Cardiac muscle cell (in vitro differentiated cells and primary cell): ENCODE measurements at places on chromosomes 4 and X. TPM values are rescaled to one million over a fixed set of nuclear protein-coding genes. Genes with fewer than 3 reads are reported as not detected.

- H3K27me3 ChIP-seq: no peaks in the 10 kb centered on the region
- no peak overlapping the region for H3K27ac ChIP-seq
- no peaks in the 10 kb centered on the region for H3K36me3 ChIP-seq
- no peaks in the 10 kb centered on the region for H3K4me1 ChIP-seq
These were observed 12.6 kb downstream of the SRD5A3 start for GRCh38 chr4:55358668-55359067.

DNA sequence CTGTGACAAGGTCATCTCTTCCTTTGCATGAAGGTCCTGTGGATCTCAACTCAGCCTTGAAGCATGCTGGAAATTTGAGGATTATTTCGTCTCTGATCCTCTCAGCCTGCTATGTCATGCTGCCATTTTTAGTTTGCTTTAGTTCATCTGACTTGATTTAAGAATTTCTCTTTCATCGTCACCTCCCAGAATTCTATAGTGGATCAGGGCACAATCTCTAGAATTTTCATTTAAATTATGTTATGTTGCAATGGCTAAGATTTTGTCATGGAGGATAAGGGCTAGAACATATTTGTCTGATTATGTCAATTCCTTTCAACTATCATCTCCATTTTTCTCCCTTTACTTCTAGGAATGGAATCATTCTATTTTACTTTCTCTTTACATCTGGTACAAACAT lies 98.8 kb downstream of the PCDH10 start:
- H3K36me3 ChIP-seq: no peaks in the 10 kb centered on the region
- no peak for DNase-seq
- no peak overlapping the region for H3K4me3 ChIP-seq

KLHL34 gene
- not detected in 2 replicates for total RNA-seq

DNA sequence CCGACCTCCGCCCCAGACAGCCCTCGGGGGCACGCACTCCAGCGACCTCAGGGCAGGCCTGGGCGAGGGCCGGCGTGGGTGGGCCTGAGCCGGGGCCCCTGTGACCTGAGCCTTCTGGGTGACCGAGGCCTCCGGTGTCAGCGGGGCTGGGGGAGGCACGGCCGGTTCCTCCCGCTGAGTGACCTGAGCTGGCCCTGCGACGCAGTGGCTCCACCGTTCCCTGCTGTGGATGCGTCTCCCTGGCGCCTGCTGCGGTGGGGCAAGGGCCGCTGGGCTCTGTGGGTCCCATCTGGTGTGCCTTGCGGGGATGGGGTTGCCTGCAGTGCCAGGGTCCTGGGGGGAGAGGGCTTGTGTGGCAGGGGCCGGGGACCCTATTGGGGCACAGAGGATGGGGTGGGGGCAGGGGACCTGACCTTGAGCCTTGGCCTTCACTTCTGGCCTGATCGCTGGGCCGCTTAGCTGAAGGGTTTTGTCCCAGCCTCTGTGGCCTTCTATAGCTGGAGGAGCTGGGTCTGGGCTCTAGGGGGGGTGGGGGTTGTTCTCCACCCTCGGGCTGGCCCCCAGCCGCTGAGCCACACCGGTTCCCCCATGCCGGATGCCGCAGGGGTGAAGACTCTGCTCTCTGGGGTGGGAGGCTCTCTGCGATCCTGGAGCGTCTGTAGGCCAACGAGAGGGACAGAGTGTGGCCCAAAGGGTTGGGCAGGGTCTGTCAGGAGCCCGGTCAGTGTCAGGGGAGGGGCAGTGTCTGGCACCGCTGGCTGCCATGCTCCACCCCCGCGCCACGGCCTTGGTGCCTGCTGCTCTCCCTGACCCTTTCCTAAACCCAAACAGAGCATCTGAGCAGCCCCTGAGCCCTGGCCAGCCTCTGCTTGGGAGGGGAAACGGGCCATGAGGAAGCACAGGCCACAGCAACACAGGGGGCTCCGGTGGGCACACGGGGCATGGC lies 2.3 kb downstream of the NAT8L start:
- H3K36me3 ChIP-seq: no peaks in the 10 kb centered on the region
- peaks cover 21% of the 10 kb centered on the region for H3K27me3 ChIP-seq

ANOS1 gene
- total RNA-seq: 22.5 and 22.7 TPM in 2 replicates

- H3K27ac ChIP-seq: no peak overlapping the region
- no peaks in the 10 kb centered on the region for H3K36me3 ChIP-seq
- no peaks in the 10 kb centered on the region for H3K27me3 ChIP-seq
- H3K4me3 ChIP-seq: no peak overlapping the region
- DNase-seq: no peak
These were observed 30.6 kb downstream of the DYNLT3 start for GRCh38 chrX:37816766-37817165.

CPE gene
- 204 and 238 TPM in 2 replicates for total RNA-seq

DNA sequence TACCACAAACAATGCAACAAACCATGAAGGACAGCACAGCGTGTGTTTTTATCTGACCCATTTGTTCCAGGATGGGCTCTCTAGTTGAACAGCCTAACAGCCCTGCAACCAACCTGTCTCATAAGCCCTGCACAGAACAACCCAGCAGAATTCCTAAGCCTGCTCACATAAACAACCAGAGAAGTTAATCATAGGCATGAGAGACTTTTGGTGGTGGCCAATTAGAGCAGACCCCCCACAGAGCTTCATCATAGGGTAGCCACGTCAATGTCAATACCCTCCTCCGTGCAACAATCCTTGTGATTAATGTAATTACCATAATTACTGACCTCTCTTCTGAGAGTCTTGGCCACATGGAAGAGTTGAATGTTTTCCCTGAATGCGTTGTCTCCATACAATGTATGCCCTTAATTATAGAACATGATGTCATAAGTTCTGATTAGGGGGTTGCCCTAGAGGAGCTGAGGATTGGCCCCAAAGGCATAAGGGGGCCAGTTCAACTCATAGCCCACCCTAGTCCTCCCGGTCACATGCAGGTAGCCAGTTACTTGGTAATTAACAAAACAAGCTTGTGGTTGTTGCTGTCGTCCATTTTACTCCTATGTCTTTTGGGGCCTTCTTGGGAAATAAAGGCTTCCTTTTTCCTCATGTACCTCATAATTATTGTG lies 92.7 kb downstream of the SYNPO2 start:
- peaks cover 13% of the 10 kb centered on the region for H3K4me1 ChIP-seq
- no peaks in the 10 kb centered on the region for H3K36me3 ChIP-seq
- no peak overlapping the region for H3K4me3 ChIP-seq
- H3K27me3 ChIP-seq: no peaks in the 10 kb centered on the region
- H3K27ac ChIP-seq: peak overlapping the region; percentile 45

DRP2 gene
- total RNA-seq: 1.1 and 1.3 TPM in 2 replicates

- peaks cover 15% of the 10 kb centered on the region for H3K4me1 ChIP-seq
- H3K27ac ChIP-seq: no peak overlapping the region
These were observed 29.0 kb downstream of the HAND2 start for GRCh38 chr4:173500841-173501591.

GRCh38 chr4:138242076-138242833 lies at the start of gene SLC7A11:
TSS of gene SLC7A11 (minus strand) at chr4:138242349. CDS start at chr4:138242069, 280 bp downstream.
- DNase-seq: peak; percentile 99
- no peaks in the 10 kb centered on the region for H3K36me3 ChIP-seq
- peaks cover 17% of the 10 kb centered on the region for H3K4me1 ChIP-seq
- peak within 1 kb of the TSS; percentile 24 for H3K27ac ChIP-seq

DNA sequence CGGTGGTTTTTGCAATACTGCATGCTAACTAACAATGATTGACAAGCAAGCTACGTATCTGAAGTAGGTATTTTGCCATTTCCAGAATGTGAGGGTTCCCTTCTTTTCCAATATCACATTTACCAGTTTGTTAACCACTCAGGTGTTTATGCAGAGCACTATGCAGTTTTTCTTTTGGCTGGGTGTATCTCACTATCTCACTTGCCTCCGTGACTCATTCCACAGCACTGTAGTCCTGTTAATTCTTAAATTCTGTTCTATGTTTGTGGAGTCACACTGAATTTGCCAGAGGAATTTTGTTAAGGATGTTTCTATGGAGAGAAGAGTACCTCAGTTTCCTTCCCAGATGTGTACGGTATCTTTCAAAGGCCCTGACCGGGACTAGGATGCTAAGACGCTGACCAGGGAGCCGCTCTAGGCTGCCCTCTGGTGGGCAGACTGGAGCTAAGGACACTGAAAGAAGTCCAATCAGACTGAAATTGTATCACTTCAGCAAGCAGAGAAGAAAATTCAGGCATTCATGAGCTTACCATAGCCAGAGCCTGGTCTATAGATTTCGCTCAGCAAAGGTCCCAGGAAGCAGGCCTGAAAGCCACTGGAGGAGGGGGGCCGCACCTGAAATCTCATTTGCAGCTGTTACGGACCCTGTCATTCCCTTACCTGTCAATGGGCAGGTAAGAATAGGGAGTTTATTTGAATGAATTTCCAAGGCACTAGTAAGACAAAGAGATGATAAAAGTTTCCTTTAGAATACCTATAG lies 388.4 kb upstream of the SPOCK3 start:
- no peak overlapping the region for H3K4me3 ChIP-seq
- H3K27me3 ChIP-seq: no peaks in the 10 kb centered on the region
- H3K4me1 ChIP-seq: no peaks in the 10 kb centered on the region

DNA sequence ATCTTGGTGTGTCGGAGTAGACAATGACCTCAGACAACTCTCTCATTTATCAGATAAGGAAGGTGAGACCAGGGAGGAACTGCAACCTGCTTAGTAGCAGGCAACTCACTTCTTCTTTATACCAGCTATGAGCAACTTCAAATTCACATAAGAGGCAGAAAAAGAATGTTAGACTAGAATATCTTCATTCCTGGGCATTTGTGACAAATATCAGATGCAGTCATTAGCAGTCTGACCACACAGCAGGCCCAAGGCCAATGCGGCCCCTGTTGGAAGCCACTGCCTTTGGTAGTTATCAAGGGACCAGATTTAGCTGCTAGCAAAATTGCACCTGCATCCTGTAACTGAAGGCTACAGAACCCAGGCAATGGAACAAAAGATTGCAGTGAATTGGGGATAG lies 219.2 kb upstream of the RASGEF1B start:
- no peaks in the 10 kb centered on the region for H3K36me3 ChIP-seq
- H3K27me3 ChIP-seq: no peaks in the 10 kb centered on the region
- peaks cover 8% of the 10 kb centered on the region for H3K4me1 ChIP-seq
- no peak overlapping the region for H3K4me3 ChIP-seq
- DNase-seq: no peak
- no peak overlapping the region for H3K27ac ChIP-seq

GPR50 gene
- total RNA-seq: 0.35 TPM in 1 of 2 replicates, not detected in the other

- no peaks in the 10 kb centered on the region for H3K4me1 ChIP-seq
- H3K27ac ChIP-seq: no peak overlapping the region
- H3K4me3 ChIP-seq: no peak overlapping the region
- H3K36me3 ChIP-seq: no peaks in the 10 kb centered on the region
These were observed 108.1 kb upstream of the TRPC5 start for GRCh38 chrX:112190646-112191045.

- H3K27me3 ChIP-seq: no peaks in the 10 kb centered on the region
- no peaks in the 10 kb centered on the region for H3K36me3 ChIP-seq
- no peak overlapping the region for H3K27ac ChIP-seq
- no peak for DNase-seq
These were observed 39.3 kb downstream of the PAGE1 start for GRCh38 chrX:49656533-49656932.

UCHL1 gene
- 36.3 and 71.8 TPM in 2 replicates for total RNA-seq

CNKSR2 gene
- 24.4 and 25.3 TPM in 2 replicates for total RNA-seq

RRH gene
- total RNA-seq: not detected in 2 replicates

DNA sequence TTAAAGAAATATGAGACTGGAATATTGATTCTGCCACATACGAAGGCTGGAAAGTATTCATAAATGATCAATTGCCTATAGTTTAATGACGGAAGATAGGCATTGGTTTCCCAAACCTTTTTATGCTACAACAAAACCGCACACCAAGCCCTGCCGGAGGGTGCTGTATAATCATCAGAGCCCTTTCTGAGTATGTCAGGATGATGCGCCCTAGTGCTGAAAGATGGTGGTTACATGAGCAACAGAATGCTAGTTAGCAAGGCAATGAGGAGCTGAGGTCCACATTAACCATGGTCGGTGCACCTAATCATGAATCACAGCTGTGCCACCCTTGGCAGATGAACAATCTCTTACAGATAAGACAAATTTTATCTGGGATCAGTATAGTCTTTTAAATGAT lies 491.1 kb downstream of the PACRGL start:
- H3K4me1 ChIP-seq: no peaks in the 10 kb centered on the region
- no peak for DNase-seq
- H3K4me3 ChIP-seq: no peak overlapping the region

DNA sequence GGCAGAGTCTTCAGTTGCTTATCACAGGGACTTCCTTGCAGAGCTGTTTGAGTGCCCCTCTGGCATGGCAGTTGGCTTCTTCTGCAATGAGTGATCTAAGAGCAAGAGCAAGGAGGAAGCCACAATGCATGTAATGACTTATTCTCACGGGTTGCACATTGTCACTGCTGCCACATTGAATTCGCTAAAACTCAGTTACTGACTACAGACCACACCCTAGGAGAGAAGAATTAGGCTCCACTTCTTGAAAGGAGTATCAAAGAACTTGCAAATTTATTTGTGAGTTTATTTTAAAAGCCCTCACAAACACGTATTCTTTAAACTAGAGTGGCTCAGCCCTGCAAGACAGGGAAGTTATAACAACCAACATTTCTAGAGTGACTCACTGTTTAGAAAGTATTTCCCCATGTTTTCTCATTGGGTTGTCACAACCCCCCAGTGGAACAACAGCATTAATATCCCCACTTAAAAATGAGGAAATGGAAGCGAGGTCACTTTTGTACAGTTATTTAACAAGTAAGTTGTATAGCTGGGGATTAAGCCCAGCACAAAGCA lies 32.4 kb upstream of the RBPJ start:
- no peaks in the 10 kb centered on the region for H3K27me3 ChIP-seq
- H3K27ac ChIP-seq: no peak overlapping the region
- DNase-seq: no peak
- H3K4me3 ChIP-seq: no peak overlapping the region

GRCh38 chrX:66728818-66729271 lies 90.0 kb upstream of the EDA2R start:
- peak; percentile 71 for DNase-seq
- H3K27me3 ChIP-seq: no peaks in the 10 kb centered on the region
- no peaks in the 10 kb centered on the region for H3K4me1 ChIP-seq
- H3K4me3 ChIP-seq: peak overlapping the region; percentile 68
- H3K27ac ChIP-seq: peak overlapping the region; percentile 75

DNA sequence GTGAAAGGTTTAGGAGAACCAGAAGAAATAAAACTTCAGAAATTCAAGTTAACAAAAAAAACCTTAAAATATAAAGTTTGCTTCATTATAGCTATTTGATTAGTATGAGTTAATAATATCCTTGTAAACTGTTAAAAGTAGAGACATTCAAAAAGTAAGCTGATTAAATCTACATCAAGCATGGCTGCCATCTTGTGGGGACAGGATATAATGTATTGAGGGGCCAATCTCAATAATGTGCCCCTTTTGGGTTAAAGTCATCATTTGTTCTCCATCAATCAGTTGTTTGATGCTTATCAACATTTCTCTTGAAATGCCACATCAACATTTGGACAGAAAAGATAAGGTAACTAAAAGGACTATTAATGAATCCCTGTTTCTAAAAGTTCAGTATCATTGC lies 4.6 kb upstream of the GRID2 start:
- H3K4me3 ChIP-seq: no peak overlapping the region
- H3K27ac ChIP-seq: no peak overlapping the region
- H3K27me3 ChIP-seq: peaks cover 31% of the 10 kb centered on the region
- H3K4me1 ChIP-seq: no peaks in the 10 kb centered on the region
- peak; percentile 42 for DNase-seq
- no peaks in the 10 kb centered on the region for H3K36me3 ChIP-seq

TSPAN6 gene
- 57.8 and 86.9 TPM in 2 replicates for total RNA-seq

GRCh38 chr4:104726002-104726401 lies 231.3 kb upstream of the CXXC4 start:
- H3K27ac ChIP-seq: no peak overlapping the region
- no peak overlapping the region for H3K4me3 ChIP-seq
- no peaks in the 10 kb centered on the region for H3K36me3 ChIP-seq
